Stimulated activated CD4-positive, alpha-beta T cell treated with anti-CD3 and anti-CD28 coated beads, Interleukin-1b, Interleukin-23, amount 100 ng/mL, for 48 hours (primary cell): ENCODE measurements at places on chromosomes 7 and 10.

DNA sequence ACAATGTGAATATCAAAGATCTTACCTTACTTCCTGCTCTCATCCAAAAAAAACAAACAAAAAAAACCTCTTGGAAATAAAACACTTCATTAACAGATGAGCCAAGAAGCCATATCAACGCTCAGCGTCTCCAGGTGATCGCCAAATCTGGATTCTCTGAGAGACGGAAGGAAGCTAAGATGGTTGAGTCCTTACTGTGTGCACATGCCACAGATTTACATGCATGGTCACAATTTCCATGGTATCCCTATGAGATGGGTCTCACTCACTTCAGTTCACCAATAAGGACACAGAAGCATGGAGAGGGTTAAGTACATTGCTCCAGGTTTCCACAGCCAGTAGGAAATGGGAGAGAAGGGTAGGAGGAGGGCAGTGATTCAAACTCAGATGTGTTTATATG, 1.0 kb downstream of the AOAH start:
- DNase-seq, result no peak

- no peak for DNase-seq
These were observed 537.9 kb downstream of the PLXDC2 start for GRCh38 chr10:20354166-20354565.

GRCh38 chr10:96912405-96912804, 80.3 kb downstream of the LCOR start:
- no peak for DNase-seq

- no peak for DNase-seq
These were observed 176.4 kb upstream of the PTN start for GRCh38 chr7:137519947-137520346.

DNA sequence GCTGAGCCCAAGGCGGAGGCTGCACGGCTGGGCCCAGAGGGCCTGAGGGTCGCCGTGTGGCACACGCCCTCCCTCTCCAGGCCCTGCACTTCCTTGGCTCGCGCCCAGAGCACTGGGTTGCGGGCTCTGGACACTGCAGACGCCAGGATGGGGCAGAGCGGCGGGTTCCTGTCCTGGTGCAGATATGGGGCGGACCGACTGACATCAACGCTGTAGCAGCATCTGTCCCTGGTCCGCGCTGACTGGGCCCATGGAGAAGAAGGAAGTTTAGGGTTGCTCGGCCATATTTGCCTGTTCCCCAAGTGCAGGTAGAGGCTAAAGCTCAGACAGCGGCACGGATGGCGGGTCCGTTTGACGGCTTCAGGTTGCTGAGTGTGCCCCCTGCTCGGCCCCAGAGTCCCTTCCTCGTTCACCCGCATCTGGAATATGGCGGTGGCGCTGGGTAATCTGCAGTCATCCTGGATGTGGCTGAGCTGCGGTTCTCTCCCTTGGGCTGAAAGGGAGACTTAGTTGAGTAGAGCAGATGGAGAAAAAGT, 116.1 kb downstream of the OR13A1 start:
- DNase-seq, result no peak

GRCh38 chr7:12130609-12131008, 80.5 kb upstream of the TMEM106B start:
- DNase-seq, result no peak

GRCh38 chr10:104617831-104618230, 23.3 kb upstream of the SORCS3 start:
- no peak for DNase-seq

- no peak for DNase-seq
These were observed 4.6 kb upstream of the ARHGAP22 start for GRCh38 chr10:48609441-48609840.
